ENCODE measurements at places on chromosomes 4 and X.

DNA sequence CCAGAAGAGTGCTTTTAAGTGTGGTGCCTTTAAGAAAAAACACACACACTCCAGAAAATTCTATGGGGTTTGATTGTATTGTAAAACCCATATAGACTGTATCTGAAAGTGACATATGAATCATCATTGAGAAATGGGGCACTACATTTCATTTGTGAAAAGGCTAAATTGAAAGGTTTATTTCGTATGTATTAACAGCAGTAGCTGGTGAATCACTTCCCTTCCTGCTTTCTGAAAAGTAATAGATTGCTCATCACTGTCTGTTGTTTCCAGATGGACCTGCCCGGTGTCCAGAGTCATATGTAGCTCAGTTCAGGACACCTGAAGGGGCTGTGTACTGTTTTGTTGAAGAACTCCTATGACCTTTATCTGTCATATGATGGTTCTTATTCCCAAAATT, 28.1 kb upstream of the HPRT1 start:
- DNase-seq, result no peak

GRCh38 chr4:42167709-42168108, 15.3 kb upstream of the BEND4 start:
- no peak for DNase-seq

- no peak for DNase-seq
Observed at GRCh38 chr4:184942444-184943425, 75.6 kb upstream of the HELT start.

DNA sequence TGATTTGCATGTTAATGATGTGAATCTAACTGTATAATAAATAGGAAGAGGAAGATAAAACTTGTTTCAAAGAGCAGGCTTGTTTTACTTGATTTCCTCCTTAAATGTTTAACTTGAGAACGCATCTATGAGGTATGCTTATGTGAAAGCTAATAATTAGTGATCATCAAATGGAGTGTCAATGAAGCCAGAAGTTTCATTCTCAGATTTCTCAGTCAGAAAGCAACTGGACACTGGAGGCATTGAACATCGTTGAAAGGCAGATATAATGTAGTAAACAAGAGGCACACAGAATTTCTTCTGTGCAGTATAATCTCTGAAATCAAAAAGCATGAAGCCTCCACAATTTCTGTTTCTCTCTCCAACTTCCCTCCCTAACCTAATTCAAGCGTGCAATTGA, 672.9 kb downstream of the ADGRL3 start:
- DNase-seq, result no peak

GRCh38 chr4:26141051-26141721, 179.6 kb upstream of the RBPJ start:
- no peak for DNase-seq

- DNase-seq, result no peak
Observed at GRCh38 chrX:40414335-40414734, 166.4 kb upstream of the ATP6AP2 start.

DNA sequence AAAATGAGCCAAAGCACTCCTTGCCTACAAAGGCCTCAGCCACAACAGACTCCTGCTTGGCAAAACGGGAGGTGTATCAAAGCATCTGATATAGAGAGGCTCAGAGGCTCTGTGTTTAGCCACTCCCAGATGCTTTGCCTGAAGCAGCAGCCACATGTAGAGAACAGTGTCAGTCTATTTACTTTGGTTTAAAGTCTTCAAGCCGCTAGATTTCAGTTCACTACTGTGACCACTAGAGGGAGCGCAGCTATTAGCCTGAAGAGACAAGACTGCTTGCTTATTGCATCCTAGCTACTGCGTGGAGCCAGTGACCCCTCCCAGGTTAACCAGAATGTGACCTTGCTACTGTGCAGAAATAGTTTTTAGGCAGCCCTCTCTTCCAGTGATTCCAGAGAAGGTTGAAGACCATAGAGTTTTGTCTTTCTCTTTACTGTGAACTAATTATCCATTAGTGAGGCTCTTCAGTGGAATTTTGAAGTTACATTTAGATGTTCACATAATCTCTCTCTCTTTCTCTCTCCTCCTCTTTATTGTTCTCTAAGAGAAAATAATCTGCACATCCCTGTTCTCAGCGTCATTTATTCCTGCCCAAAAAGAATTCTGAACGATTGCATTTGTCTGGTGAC, 39.3 kb downstream of the BMP3 start:
- DNase-seq, result peak; percentile 4

GRCh38 chr4:187387739-187388138, 607.8 kb upstream of the ZFP42 start:
- no peak for DNase-seq

DNA sequence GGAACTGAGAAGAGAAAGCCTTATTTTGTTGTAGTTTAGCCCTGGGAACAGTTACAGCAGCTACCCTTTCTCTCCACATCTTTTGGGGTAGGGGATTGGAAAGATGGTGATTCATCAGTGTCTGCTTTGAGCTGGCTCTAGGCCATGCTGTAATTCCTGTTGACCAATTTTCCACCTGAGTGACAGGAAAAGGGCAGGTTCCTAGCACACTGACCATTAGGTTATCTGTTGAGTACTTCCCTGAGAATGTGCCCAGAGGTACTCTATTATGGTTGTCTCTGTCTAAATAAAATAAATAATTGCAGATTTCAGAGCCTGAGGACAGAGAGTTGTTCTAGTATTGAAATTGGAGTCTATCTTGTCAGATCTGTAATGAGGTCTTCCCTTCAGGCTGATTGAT, 109.0 kb downstream of the ENOX2 start:
- no peak for DNase-seq

- DNase-seq, result no peak
Observed at GRCh38 chr4:1215141-1216075, 33.5 kb downstream of the CTBP1 start.

DNA sequence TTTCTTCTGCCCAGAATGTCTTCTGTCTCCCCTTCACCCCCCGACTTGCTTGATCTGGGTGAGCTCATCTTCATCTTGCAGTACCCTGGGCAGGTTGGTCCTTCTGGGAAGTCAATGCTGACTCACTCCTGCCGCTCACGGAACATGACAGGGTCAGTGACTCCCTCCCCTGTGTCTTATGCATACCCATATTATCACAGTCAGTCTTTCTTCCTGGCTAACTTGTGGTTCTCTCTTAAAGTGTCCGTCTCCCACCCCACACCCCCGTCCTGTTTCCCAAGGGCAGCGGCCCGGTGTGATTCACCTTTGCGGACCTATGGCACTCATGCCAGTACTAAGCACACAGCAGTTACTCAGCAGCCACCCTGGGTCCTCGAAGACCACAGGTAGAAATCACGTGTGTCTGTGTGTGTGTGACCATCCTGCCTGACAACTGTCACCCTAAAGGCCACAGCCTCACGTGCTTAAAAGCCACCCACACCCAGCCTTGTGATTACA, 17.7 kb downstream of the IQSEC2 start:
- DNase-seq, result no peak

DNA sequence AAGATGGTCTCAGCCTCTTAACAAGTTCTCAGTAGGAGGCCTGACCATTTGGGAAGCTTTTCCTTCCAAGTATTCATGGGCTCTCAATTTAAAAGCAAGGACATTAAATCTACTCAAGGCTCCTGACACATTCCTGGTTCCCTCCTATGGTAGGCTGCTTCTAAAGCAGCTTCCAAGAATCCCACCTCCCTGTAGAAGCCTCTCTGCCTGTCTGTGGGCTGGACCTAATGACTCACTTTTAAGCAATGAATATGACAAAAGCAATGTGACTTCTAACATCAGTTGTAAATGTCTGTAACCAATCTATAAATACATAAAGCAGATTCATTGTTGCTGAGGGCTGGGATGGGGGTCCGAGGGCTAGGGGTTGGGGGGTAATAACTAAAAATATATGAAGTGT, 99.5 kb upstream of the FAM9B start:
- DNase-seq, result no peak

DNA sequence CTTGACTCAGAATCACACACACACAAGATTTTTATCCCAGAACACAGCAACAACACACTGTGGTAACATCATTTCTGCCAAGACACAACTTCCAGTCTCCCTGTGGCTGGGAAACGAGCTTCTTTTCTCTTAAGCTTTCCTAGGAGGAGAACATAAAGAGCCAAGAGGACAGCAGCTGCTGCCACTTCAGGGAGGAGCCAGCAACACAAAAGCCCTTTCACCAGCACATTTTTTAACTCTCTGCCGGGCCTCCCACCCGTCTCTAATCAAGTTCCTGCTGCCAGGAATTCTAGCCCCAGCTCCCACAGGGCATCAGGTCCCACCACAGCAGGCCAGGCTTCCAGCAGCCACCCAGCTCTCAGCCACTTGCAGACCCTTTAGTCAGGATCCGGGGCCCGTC, 22.4 kb downstream of the FAT1 start:
- DNase-seq, result no peak

GRCh38 chr4:74990276-74990875, 57.5 kb downstream of the PARM1 start:
- DNase-seq, result no peak

GRCh38 chrX:75131973-75132627, 24.0 kb downstream of the ABCB7 start:
- no peak for DNase-seq

- DNase-seq, result no peak
Observed at GRCh38 chr4:98909646-98910401, 19.1 kb downstream of the EIF4E start.

- no peak for DNase-seq
Observed at GRCh38 chr4:8874896-8875680, 3.4 kb upstream of the HMX1 start.

GRCh38 chr4:53818104-53818503, 226.8 kb upstream of the LNX1 start:
- no peak for DNase-seq

GRCh38 chrX:38287674-38288073, 39.6 kb downstream of the RPGR start:
- no peak for DNase-seq

- no peak for DNase-seq
Observed at GRCh38 chr4:158182736-158183135, 9.9 kb upstream of the GASK1B start.

DNA sequence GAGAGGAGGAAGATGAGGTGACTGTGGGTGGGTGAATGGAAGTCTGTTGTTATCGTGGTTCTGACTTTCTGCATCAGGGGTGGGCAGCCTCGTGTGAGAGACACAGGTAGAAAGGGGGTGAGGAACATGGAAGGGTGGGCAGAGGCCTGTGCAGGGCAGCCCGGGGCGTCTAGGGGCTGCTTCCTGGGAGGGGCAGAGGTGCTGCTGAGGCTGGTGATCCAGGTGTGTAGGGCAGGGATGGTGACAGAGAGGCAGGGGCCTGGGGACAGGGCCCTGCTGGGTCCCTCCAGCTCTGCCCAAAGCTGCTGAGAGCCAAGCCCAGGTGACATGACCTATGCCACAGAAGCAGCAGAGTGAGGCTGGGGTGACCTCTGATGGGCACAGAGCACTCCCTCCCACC, 89.7 kb upstream of the C4orf50 start:
- no peak for DNase-seq

- no peak for DNase-seq
Observed at GRCh38 chr4:141255016-141255415, 34.3 kb downstream of the ZNF330 start.

GRCh38 chrX:108582151-108582550, 142.5 kb downstream of the COL4A5 start:
- DNase-seq, result no peak

DNA sequence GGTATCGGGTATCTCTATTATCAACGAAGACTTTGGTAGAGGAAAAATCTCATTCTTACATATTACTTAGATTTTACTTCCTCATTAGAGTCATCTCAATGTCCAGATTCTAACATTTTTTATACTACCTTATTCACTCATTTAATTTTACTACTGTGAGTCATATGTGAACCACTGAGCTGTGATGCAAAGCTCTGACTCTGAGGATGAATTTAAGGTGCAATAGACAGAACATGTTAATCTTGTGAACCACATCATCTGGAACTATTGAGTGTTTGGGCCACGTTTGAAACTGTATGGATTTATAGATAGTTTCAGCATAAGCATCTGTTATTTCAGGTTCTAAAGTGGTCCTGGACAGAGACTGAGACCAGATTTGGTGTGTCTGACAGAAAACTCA, 78.4 kb downstream of the PWWP3B start:
- DNase-seq, result no peak

DNA sequence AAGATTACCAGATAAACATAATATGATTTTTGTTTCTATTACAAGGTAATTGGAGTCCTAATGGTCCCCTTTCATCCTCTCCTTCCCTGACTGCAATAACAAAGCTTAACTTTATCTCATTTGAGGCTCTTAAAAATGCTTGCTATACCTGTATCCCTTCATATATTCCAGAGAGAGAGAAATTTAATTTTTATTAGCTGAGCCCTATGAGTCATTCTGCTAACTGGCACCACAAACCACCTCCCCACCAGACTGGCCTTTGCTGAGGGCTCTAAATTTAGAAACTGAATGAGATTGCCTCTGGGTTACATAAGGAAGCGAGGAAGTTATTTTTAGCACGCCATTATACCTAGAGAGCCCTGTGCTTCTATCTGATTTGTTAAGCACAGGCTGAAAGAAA, 27.4 kb downstream of the CBLL2 start:
- no peak for DNase-seq

DNA sequence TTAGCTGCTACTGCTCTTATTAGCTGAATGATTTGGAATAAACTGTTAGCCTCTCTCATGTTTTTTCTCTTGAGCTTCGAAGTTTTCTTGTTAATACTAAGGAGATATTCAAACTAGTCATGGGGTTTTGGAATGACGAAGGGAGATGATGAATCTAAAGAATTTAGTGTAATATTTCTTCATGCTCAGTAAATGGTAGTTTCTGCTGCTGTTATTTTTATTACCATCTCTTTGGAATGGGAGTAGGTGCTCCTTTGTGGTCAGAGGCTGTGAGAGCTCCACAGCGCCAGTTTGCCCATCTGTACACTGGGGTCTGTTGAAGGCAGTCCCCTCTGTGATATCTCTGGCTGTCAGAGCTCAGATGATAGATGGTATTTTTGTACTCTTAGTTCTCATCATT, 33.7 kb downstream of the HTT start:
- no peak for DNase-seq

DNA sequence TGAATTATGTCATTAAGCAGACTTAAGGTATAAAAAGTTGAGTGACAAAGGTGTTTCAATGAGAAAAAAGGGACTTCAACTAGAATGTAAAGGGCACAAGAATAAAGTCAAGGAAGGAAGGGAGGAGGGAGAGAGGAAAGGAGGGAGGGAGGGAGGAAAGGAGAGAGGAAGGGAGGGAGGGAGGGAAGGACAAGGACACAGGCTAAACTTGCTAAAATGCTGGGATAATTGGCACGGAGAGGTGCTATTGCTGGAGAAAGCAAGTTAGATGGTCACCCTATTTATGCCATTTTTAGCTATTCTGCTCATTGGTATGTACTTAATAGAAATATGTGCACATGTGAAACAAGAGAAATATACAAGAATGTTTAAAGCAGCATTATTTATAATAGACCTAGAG, 44.9 kb upstream of the SPP1 start:
- no peak for DNase-seq

DNA sequence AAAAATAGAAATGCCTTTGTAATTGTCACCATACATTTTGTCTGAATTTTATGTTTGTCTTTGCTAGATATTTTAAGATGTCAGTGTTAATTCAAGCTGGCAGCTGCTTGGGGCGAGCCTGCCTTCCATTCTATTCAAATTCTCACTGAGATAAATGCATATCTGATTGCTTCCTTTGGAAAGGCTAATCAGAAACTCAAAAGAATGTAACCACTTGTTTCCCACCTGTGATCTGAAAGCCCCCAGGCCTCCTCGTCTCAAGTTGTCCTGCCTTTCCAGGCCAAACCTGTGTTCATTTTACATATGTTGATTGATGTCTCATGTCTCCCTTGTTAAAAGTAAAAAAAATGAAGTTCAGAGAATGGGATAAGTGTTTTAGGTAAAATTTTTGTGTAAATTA, 318.7 kb upstream of the TECRL start:
- DNase-seq, result no peak

- DNase-seq, result no peak
Observed at GRCh38 chrX:64186974-64187761, 18.3 kb downstream of the AMER1 start.

Measured in effector CD8-positive, alpha-beta T cell (primary cell).